Peyer's patch (tissue), 4 donors: ENCODE measurements at places on chromosomes 1 and 21. TPM values are rescaled to one million over a fixed set of nuclear protein-coding genes. Genes with fewer than 3 reads are reported as not detected.

DNA sequence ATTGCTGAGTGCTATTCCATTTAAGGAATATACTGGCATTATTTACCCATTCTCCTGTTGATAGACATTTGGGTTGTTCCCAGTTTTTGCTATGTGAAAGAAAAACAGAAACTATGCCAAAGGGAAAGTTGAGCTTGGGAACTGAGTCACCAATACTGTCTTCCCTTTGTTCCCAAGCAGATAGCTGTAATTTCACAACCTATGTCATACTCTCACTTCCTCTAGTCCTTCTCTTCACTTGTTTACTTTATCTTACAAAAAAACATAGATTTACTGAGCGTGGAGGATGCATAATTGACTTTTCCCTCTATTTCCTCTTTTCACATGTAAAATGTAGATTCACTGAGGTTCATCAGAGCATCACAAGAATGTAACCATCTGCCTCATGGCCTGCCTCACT lies 32.4 kb upstream of the PGBD5 start:
- H3K27me3 ChIP-seq, result no peaks in the 10 kb centered on the region
- H3K4me1 ChIP-seq, result no peaks in the 10 kb centered on the region
- H3K4me3 ChIP-seq, result no peak overlapping the region

- H3K4me1 ChIP-seq, result no peaks in the 10 kb centered on the region
- DNase-seq, result no peak
- H3K27me3 ChIP-seq, result no peaks in the 10 kb centered on the region
- H3K27ac ChIP-seq, result no peak overlapping the region
Observed at GRCh38 chr1:76298399-76298798, 223.9 kb downstream of the ST6GALNAC3 start.

- no peak overlapping the region for H3K27ac ChIP-seq
- H3K36me3 ChIP-seq, result no peaks in the 10 kb centered on the region
- no peak overlapping the region for H3K4me3 ChIP-seq
Observed at GRCh38 chr1:196464480-196464941, 143.7 kb downstream of the KCNT2 start.

DNA sequence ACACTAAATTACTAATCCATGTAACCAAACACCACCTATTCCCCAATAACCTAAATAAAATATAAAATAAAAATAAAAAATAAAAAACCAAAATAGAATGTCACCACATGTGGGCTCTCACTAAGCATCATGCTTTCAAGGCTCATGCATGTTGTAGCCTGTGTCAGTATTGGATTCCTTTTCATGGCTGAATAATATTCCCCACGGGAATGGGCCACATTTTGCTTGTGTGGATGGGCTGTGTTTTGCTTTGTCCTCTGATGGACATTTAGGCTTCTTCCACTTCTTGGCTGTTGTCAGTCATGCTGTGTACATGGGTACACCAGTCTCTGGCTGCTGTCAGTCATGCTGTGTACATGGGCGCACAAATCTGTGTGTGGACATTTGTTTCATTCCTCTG lies 3.2 kb downstream of the KRTAP10-6 start:
- DNase-seq, result no peak
- H3K27me3 ChIP-seq, result no peaks in the 10 kb centered on the region
- no peaks in the 10 kb centered on the region for H3K36me3 ChIP-seq
- H3K27ac ChIP-seq, result no peak overlapping the region

GRCh38 chr1:234979296-234980279 lies 149.0 kb downstream of the TOMM20 start:
- H3K4me3 ChIP-seq, result no peak overlapping the region
- peaks cover 22% of the 10 kb centered on the region for H3K4me1 ChIP-seq
- no peak for DNase-seq
- no peaks in the 10 kb centered on the region for H3K36me3 ChIP-seq

GRCh38 chr1:85148524-85149250 lies 52.1 kb downstream of the SYDE2 start:
- no peaks in the 10 kb centered on the region for H3K4me1 ChIP-seq
- H3K27me3 ChIP-seq, result no peaks in the 10 kb centered on the region
- H3K4me3 ChIP-seq, result no peak overlapping the region
- H3K36me3 ChIP-seq, result no peaks in the 10 kb centered on the region

- DNase-seq, result peak; percentile 16
- no peaks in the 10 kb centered on the region for H3K4me1 ChIP-seq
- H3K36me3 ChIP-seq, result peaks cover 31% of the 10 kb centered on the region
- peak overlapping the region; percentile 98 for H3K27ac ChIP-seq
- no peaks in the 10 kb centered on the region for H3K27me3 ChIP-seq
Observed at GRCh38 chr1:145997718-145998023, 1.3 kb upstream of the TXNIP start.

GRCh38 chr1:158185770-158186169 lies 5.1 kb downstream of the CD1D start:
- no peaks in the 10 kb centered on the region for H3K4me1 ChIP-seq
- no peaks in the 10 kb centered on the region for H3K27me3 ChIP-seq
- no peak overlapping the region for H3K4me3 ChIP-seq
- H3K36me3 ChIP-seq, result no peaks in the 10 kb centered on the region

DNA sequence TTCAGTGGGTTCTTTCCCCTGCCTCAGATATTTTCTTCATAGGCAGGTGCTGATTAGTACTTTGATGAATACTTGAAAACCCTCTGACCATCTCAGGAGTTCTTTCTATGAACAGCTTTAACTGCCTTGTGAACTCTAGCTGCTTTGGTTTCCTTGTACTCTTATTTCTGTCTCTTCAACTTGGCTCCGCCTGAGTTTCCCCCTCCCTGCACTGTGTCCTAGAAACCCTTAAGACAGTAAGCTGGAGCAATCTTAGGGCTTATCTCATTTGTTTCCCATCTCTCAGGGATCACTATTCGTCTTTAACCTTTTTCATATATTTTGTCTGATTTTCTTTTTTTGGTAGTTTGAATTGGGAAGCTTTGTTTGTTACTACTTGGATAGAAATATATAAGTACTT lies 99.1 kb downstream of the PKN2 start:
- no peaks in the 10 kb centered on the region for H3K4me1 ChIP-seq
- H3K27ac ChIP-seq, result no peak overlapping the region
- peaks cover 36% of the 10 kb centered on the region for H3K36me3 ChIP-seq
- H3K27me3 ChIP-seq, result no peaks in the 10 kb centered on the region
- H3K4me3 ChIP-seq, result no peak overlapping the region

DNA sequence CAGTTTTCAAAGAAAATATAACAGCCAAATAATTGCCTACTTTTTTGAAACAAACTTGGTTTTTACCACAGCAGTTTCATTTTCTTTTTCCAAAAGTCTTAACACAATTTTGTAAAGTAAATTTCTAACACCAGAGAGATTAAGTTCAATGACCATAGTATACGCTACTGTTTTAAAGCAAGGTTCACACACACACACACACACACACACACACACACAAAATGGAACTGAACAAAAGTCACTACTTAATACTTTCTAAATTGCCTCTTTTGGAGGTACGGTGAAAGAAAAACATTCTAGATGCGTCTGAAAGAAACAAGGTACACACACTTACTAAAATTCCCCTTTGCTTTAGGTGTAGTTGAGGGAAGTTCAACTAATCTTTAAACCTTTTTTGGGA lies 30.1 kb downstream of the C21orf91 start:
- peaks cover 6% of the 10 kb centered on the region for H3K36me3 ChIP-seq
- DNase-seq, result no peak
- H3K27me3 ChIP-seq, result no peaks in the 10 kb centered on the region

DNA sequence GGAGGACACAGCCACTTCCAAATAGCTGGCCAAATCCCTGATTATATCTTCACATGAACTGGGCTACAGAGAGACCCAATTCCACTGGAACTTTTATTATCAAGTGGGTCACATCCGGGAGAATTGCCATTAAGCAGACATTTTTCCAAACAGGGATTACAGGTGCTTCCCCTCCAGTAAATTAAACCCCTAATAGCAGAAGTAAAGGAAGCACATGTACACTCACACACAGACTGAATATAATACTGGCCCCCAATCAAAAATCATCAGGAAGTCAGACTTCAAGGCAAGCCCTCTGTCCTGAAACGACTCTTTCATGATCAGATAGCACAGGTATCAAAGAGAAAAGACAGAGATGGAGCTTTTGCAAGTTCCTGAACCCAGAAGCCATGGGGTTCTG lies 118.6 kb upstream of the PPP2R5A start:
- no peaks in the 10 kb centered on the region for H3K4me1 ChIP-seq
- no peak overlapping the region for H3K27ac ChIP-seq
- H3K4me3 ChIP-seq, result no peak overlapping the region
- H3K27me3 ChIP-seq, result no peaks in the 10 kb centered on the region
- DNase-seq, result no peak

- H3K4me1 ChIP-seq, result no peaks in the 10 kb centered on the region
- H3K4me3 ChIP-seq, result no peak overlapping the region
- DNase-seq, result no peak
- H3K36me3 ChIP-seq, result no peaks in the 10 kb centered on the region
- no peaks in the 10 kb centered on the region for H3K27me3 ChIP-seq
Observed at GRCh38 chr1:87106867-87107266, 192.4 kb downstream of the HS2ST1 start.

The HPCAL4 gene
- not detected for total RNA-seq

The NCMAP gene
- total RNA-seq, result 6.8 TPM

The EDN2 gene
- 43.2 TPM for total RNA-seq

The ELF3 gene
- total RNA-seq, result 611 TPM
